ENCODE measurements at places on chromosomes 1 and 21.

DNA sequence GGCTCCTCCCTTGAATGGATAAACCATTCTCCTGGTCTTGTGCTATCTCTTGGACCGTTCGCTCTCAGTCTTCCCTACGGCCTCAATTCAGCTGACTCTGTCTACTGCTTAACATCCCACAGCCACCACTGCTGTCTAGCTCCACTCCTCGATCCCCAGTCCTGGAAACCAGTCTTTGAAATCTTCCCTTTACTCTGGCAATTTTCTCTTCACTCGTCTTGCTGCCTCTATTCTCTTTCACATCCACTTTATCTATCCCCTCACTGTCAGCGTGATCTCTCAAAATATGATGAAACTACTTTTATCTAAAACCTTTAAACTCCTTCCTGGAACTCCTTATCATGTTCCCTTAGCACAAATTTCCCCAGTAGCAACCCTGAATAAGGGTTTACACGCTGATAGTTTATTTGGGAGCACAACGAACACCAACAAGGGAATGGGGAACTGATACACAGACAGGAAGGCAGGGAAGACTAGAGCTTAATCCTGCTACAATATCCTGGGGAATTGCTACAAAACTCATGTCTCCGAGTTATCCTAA is 131.6 kb upstream of the SAMSN1 start:
- DNase-seq: no peak

- DNase-seq: no peak
These were observed 53.5 kb upstream of the TIAM1 start for GRCh38 chr21:31397515-31397926.

DNA sequence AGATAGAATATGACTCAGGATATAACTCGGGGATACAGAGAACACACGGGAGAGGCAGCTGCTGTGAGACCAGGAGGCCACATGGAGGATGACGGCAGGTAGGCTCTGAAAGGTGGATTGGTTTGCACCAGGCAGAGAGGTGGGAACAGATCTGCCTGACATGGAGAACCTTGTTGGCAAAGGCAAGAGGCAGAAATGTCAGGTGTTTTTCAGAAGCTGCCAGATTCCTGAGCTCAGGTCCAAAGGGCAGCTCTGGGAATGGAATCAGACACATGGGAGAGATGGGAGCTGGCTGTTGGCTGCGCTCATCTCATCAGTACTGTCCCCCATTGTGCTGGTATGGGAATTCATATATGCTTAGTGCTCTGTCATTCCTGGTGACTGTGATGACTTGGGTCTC is 19.2 kb downstream of the SYT6 start:
- no peak for DNase-seq

GRCh38 chr1:11645670-11646265 is 8.5 kb downstream of the FBXO2 start:
- peak; percentile 57 for DNase-seq

- no peak for DNase-seq
These were observed 76.3 kb downstream of the KCNT2 start for GRCh38 chr1:196531737-196532524.

DNA sequence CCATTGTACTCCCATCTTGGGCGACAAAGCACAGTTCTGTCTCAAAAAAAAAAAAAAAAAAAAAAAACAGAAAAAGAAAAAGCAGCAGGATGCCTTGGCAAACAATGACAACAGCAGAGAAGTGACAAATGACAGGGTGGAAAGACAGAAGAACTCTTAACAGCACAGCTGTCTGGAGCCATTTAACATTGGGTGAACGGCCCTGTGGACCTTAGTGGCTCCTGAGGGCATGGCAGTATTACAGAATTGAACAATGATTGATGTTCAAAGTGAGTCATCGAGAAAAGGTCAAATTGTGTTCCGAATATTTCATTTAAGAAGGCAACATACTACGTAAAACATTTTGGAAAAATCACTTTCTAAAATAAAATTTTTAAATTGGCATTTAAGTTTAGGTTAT is 30.0 kb downstream of the DNASE2B start:
- no peak for DNase-seq

DNA sequence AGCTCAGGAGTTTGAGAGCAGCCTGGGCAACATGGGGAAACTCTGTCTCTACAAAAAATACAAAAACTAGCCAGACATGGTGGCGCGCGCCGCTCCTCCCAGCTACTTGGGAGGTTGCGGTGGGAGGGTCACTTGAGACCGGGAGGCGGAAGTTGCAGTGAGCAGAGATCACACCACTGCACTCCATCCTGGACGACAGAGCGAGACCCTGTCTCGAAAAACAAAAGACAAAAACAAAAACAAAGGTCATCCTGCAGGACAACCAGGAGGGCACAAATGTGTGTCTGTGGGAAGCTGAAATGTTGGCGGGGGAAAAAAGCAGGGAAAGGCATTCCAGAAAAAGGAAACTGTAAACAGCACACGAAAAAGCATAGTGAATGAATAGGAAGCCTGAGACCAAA is 104.1 kb upstream of the HNRNPU start:
- no peak for DNase-seq

Data from fibroblast of skin of right biceps (primary cell).